Left ventricle myocardium inferior (tissue), 1 donor: ENCODE measurements at places on chromosomes 13 and 19.

DNA sequence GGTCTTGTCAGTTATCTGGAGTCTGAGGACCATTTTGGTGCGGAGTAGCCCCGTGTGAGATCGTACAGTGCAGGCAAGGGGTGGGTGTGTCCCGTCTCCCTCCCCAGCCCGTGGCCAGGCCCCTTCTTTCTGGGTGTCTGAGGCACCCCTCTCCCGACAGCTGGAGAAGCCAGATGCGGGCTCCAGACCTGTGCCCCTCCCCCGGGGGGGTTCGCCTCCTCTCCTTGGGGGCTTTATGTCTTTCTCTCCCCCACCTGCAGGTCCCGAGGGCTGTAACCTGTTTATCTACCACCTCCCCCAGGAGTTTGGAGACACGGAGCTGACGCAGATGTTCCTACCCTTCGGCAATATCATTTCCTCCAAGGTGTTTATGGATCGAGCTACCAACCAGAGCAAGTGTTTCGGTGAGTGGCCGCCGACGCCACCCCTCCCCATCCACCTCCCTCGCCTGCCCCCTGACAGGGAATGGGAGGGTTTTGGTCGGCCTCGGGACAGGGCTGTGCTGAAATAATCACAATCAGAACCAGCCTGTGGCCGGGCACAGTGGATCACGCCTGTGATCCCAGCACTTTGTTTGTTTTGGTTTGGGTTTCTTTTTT lies 65.6 kb downstream of the CELF5 start:
- no peak for DNase-seq
- H3K4me1 ChIP-seq, result no peaks in the 10 kb centered on the region
- H3K4me3 ChIP-seq, result no peak overlapping the region

DNA sequence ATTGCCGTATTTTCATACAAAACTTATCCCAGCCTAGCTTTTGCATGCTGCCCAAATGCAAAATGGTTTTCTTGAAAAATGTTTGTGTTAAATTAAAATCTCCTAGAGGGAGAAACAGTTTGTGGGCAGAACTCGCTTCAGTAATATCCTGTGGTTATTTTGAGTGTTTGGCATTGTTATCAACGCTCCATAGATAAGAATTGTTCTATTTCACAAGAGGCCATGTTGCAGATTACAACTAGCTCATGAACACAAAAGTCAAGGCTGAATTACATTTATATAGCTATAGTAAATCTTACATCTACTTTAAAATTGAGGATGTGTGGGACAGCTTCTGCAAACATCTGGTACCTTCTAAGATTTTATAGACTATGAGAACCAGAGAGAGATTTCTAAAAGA lies 447.9 kb downstream of the DCT start:
- no peak overlapping the region for H3K4me3 ChIP-seq
- no peak overlapping the region for H3K27ac ChIP-seq
- peaks cover 22% of the 10 kb centered on the region for H3K4me1 ChIP-seq
- H3K27me3 ChIP-seq, result no peaks in the 10 kb centered on the region

- no peaks in the 10 kb centered on the region for H3K27me3 ChIP-seq
- H3K27ac ChIP-seq, result no peak overlapping the region
- no peaks in the 10 kb centered on the region for H3K36me3 ChIP-seq
- no peak overlapping the region for H3K4me3 ChIP-seq
- DNase-seq, result no peak
These were observed 234.3 kb upstream of the TRPC4 start for GRCh38 chr13:38103851-38104250.

GRCh38 chr13:73924607-73925006 lies 209.6 kb downstream of the KLF12 start:
- DNase-seq, result no peak
- H3K36me3 ChIP-seq, result no peaks in the 10 kb centered on the region
- H3K4me3 ChIP-seq, result no peak overlapping the region
- H3K27ac ChIP-seq, result no peak overlapping the region

DNA sequence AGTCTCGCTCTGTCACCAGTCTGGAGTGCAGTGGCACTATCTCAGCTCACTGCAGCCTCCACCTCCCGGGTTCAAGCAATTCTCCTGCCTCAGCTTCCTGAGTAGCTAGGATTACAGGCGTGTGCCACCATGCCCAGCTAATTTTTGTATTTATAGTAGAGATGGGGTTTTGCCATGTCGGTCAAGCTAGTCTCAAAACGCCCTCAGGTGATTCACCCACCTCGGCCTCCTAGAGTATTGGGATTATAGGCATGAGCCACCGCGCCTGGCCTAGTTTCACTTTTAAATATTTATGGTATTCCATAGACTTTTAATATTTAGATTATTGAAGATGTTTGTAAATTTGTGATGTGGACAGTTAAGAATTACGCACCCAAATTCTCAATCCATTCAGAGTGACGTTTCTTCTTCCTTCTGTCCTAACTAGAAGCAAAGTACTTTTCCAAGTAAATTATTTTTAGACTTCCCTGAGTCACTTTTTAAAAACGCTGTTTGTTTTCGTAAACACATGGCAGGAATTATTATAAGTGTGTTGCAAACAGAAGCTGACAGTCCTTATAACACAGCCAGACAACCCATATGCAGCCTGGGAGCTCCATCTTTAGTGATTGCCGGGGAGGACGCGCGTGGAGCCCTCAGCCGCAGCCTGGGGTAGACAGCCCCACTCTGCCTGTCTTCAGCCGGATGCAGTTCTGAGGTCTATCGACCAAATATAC lies 131.7 kb downstream of the ATP11A start:
- no peak for DNase-seq
- H3K4me1 ChIP-seq, result peaks cover 14% of the 10 kb centered on the region
- no peaks in the 10 kb centered on the region for H3K27me3 ChIP-seq
- H3K27ac ChIP-seq, result no peak overlapping the region
- no peak overlapping the region for H3K4me3 ChIP-seq
- H3K36me3 ChIP-seq, result peaks cover 84% of the 10 kb centered on the region

DNA sequence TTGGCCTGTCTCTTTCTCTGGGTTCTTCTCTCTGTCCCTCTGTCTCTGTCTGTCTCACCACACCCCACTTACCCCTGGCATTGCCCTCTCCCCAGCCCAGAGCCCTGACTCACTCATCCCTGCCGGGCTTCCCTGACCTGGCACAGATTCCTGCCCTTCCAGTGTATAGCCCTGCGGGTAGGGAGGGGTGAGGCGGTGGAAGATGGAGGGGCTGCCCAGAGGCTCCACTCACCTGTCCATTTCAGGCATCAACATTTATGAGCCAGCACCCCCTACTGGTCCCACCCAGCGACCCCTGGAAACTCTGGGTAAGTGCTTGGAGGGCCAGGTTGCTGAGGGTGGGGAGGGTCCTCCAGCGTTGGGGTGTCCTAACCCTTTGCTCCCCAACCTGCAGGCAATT lies 1.0 kb downstream of the NCCRP1 start:
- no peak for DNase-seq
- no peak overlapping the region for H3K4me3 ChIP-seq
- peaks cover 97% of the 10 kb centered on the region for H3K27me3 ChIP-seq
- no peak overlapping the region for H3K27ac ChIP-seq

GRCh38 chr19:56155124-56155687 lies 14.1 kb downstream of the ZNF444 start:
- peak overlapping the region; percentile 83 for H3K27ac ChIP-seq
- no peak for DNase-seq
- peaks cover 33% of the 10 kb centered on the region for H3K36me3 ChIP-seq
- H3K4me3 ChIP-seq, result no peak overlapping the region

GRCh38 chr13:23903906-23904280 lies 6.6 kb upstream of the C1QTNF9B start:
- H3K4me1 ChIP-seq, result peaks cover 26% of the 10 kb centered on the region
- H3K27me3 ChIP-seq, result peaks cover 37% of the 10 kb centered on the region
- no peak for DNase-seq
- H3K4me3 ChIP-seq, result peak overlapping the region; percentile 58
- no peak overlapping the region for H3K27ac ChIP-seq
- no peaks in the 10 kb centered on the region for H3K36me3 ChIP-seq

DNA sequence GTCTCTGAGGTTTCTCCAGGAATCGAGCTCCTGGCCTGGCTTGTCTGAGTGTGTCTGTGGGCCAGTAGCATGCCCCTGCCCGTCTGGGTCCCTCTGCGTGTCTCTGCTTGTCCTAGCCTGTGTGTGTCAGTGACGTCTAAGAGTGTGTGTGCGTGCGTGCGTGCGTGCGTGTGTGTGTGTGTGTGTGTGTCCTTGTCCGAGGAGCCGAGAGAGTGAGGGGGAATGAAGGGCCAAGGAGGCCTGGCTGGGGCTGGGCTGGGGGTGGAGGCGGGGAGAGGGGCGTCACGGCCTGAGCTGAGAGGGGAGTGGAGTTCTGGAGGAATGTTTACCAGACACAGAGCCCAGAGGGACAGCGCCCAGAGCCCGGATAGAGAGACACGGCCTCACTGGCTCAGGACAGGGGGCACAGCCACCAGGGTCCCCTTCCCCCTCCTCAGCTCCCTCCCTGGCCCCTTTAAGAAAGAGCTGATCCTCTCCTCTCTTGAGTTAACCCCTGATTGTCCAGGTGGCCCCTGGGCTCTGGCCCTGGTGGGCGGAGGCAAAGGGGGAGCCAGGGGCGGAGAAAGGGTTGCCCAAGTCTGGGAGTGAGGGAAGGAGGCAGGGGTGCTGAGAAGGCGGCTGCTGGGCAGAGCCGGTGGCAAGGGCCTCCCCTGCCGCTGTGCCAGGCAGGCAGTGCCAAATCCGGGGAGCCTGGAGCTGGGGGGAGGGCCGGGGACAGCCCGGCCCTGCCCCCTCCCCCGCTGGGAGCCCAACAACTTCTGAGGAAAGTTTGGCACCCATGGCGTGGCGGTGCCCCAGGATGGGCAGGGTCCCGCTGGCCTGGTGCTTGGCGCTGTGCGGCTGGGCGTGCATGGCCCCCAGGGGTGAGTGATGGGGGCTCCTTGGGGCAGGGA lies at the start of gene AXL:
Gene AXL, plus strand, starts transcription at position 609 of the 893 bp plus-strand sequence. Its CDS starts 170 bp downstream, at position 779.
- peaks cover 29% of the 10 kb centered on the region for H3K4me1 ChIP-seq
- DNase-seq, result peak; percentile 81
